ENCODE measurements at places on chromosomes 5 and 9.

DNA sequence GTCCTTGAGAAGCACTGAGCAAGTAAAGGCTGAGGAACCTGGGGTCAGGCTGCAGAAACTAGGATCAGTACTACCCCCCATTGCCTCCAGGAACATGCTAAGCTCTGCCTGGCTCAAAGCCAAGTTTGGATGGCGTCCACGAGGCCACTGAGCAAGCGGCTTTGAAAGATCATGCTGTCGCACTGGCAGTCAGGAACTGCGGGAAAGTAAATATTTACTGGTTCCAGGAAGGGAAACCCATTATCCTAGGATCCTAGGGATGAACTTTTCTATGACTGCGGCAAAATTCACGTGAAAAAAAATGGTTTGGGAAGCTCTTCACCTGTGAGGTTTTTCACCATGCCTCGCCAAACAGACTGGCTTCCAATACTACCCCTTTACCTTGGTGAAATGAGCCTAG is 75.3 kb upstream of the PJA2 start:
- DNase-seq = no peak

DNA sequence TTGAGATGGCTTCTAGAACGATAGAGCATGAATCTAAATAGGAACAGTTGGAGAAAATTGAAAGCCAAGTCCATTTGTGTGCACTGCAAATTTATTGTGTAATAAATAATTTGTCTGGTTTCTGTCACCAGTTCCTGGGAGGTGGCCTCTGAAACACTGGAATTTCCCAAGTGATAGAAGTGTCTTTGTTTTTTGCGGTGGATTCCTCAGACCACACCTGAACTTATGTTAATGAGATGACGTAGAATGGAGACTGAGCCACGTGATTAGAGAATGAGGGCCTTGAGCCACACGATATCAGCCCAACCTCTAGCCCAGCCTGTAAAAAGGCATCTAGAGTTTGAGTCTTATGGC is 105.1 kb downstream of the MSX2 start:
- no peak for DNase-seq

- no peak for DNase-seq
Observed at GRCh38 chr9:82275258-82275927, 286.8 kb downstream of the SPATA31D1 start.

GRCh38 chr9:95834281-95834907 is 41.1 kb upstream of the ERCC6L2 start:
- DNase-seq = no peak

DNA sequence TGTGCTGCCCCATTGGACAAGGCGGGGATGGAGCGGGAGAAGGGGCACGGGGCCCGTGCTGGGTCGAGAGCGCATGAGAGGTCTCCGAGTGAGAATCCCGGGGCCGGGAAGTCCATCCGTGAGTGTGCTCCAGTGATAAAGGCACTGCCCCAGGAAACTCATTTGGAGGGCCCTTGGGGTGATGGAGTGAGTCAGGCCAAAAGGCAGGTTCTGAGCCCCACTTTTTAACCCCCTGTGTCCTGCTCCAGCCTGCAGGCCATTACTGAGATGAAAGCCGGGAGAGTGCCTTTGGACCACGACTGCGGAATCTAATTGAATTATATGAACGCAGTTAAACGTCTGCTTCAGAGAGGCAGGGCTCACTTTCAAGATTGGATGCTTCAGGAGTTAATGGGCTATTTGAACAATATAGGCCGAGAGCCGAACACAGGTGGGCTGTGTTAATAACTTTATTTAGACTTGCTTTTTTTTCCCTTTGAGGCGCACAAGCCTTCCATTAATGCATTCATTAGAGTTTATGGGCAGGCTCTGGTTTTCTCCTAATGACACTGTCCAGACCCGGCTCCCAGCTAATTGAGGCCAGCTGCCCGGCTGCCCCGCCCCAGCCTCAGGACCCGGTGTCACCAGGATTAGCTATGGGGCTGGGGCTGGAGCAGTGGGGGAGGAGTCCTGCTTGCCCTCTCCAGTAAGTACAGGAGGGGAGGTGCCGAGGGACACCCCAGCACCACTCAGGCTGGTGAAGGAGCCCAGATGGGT is 79.1 kb upstream of the LMX1B start:
- no peak for DNase-seq

- no peak for DNase-seq
Observed at GRCh38 chr9:126671381-126671831, 57.7 kb downstream of the LMX1B start.

DNA sequence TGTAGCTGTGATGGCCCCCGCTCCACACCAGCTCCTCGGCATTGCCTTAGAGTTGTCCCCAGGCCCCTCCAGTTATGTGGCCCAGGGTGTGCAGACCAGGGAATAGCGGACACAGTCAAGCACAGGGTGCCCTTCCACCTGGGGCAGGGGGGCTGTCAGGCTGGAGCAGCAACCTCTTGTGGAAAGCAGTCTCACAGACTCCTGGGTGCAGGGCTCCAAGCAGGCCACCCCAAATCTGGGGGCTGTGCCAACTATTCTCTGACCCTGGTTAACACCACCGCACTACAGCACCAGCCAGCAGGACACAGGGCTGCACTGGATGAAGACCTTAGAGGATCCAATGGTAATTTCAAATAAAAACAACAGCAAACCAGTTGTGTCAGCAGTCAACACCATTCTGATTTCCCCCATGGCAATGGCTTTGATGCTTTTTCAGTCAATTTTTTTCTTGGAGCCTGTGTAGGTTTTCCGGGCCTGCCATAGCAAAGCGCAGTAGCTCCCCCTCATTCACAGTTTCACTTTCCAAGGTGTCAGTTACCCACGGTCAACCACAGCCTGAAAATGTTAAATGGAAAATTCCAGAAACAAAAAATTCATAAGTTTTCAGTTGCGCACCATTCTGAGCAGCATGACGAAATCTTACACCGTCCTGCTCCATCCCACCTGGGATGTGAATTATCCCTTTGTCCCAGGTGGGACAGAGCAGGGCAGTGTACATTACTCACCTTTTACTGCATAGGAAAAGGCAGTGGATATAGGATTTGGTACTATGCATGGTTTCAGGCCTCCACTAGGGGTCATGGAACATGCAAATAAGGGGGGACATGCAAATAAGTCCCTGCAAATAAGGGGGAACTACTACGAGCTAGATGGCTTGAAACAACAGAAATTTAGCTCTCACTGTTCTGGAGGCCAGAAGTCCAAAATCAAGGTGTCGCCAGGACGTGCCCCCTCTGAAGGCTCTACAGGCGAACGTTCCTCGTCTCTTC is 49.0 kb downstream of the C5orf15 start:
- no peak for DNase-seq

DNA sequence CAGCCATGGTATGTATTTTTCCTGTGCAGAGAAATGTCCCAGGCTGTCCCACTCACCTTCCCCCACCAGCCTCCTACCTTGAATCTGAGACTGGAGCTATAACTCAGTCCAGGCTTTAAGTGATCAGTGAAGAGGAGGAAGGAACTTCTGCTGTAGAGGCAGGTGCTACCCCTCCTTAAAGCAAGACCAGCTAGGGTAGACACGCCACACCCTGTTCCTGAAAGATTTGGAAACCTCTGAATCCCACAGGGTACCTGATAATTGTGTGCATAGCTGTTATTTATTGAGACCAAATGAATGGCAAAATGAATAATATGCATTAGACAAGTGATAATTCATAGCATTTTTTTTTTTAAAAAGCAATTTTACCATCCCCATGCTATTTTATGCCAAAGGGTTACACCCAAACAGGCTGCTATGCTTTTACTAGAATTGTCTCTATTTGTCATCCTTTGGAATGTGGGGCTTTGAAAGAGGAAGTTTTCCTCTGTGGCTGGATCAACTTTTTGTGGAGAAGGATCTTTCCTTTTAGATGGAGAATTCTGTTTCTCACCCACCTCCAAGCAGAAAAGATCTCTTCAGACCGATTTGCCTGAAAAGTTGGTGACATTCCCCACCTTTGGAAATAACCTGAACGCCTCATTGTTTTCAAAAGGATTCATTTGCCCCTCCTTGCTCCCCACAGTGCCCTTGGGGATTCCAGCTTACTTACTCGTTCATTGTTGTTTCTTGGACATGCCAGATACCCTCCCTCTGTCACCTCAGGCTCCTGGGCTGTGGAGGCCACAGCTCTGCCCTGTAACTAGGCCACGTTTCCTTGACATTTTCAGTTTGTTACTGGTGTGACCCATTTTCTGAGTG is 248.7 kb downstream of the NR3C1 start:
- no peak for DNase-seq

DNA sequence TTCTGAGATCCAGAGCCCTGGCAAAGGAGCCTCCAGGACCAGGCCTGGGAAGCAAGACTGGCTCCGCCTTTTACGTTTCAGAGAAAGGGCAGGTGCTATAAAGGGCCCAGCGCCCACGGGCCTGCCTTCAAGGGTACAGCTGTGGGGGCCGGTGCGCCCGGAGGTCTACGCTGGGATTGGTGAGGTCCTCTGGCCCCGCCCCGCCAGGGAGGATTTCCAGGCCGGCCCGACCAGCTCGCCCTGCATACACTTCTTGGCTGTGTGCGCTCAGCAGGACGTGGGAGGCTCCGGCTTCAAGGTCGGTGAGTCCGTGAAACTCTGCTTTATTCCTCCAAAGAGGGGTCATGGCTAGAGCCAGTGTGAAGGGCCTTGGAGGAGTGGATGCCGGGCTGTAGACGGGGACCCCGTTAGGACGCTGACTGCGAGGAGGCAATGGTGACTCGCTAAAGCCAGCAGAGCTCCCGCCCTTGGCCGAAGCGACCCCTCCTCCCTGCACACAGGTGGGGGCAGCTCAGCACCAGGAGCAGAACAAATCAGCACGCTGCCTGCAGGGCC is at the start of gene CKMT2:
Gene CKMT2 (plus strand): TSS at position 243 of the 555 bp plus-strand sequence. CDS start 17,811 bp downstream, outside the sequence.
- no peak for DNase-seq

DNA sequence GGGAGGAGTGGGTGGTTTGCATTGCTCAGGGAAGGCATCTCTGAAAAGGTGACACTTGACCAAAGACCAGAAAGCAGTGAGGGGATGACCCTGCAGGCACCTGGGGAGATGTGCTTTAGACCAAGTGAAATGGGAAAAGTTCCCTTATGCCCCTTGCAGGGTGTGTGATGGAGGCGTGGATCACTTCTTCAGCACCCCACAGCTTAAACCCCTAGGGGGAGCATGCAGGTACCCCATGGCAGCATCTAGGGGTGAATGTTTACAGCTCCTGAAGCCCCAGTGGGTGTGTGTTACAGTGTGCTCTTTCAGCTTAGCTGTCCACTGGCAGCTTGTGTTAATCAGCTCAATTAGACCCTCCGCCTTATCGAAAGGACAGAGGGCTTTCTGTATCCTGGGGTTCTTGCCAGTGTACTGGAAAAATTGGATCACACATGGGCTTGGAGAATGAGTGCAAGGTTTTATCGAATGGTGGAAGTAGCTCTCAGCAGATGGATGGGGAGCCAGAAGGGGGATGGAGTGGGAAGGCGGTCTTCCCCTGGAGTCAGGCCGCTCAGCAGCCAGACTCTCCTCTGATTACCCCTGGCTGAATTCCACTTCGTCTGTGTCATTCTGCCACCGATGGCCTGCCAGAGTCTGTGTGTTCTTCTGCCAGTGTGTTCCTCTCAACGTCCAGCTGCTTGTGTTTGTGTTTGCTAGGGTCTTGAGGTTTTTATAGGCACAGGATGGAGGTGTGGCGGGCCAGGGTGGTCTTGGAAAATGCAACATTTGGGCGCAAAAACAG is 6.3 kb downstream of the BHMT2 start:
- no peak for DNase-seq

DNA sequence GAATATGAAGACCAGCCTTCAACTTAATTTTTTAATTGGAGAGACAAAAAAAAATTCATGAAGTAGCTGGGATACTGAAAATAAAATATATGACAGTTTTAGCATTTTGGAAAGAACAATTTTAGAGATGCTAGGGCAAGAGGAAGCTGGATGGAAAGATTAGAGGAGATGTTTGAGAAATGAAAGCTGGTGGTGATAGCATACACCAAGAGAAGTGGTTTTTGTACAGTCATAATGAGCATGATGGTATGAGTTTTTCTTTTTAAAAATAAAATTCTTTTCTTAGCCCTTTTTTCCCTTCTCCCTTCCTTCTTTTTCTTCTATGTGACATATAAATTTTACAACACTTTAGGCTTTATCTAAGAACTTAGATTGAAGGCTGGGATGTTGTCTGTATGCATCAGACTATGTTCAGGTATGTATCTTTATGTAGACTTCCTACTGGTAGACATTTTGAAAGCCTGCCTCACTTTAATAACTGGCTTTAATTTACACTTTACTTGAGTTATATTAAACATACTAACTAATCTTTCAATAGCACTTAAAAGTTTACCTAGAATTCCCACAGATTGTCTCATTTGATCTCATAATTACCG is 522.5 kb downstream of the TLE4 start:
- DNase-seq = no peak

DNA sequence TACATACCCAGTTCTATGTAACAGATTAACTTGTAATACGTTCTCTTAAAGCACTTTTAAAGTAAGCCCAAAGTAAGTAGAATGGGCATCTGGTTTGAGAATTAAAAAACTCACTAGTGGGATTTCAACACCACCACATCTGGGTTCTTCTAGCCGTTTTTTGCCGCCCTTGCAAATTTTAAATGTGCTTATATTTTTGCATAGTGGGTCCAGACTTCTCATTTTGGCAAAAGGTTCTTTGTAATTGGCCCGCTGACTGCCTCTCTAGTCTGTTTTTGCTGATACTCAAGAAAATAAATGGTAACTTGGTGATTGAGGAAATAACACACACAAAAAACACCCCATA is 582 bp upstream of the FBXO4 start:
- no peak for DNase-seq

GRCh38 chr9:133490201-133490681 is 11.3 kb upstream of the SLC2A6 start:
- no peak for DNase-seq

- no peak for DNase-seq
Observed at GRCh38 chr5:136128481-136128880, 4.2 kb upstream of the SMAD5 start.

DNA sequence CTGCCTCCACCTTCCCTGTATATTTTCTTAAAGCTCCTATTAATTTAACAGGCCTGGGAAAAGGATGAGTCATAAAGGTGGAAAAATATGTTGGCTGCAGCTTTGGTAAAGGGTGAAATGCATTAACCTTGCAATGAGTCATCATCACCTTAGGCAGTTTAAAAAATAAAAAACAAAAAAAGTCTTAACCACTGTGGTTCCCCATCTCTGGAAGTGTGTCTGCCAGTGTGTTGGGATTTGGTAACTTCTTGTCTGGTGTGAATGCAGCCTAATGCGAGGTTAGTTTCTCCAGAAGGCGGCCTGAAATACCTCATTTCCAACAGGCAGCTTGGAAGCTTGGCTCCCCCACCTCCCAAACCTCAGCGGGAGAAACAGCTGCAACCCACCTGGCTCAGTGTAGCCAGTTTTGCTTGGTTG is 265.3 kb upstream of the GAS1 start:
- no peak for DNase-seq

DNA sequence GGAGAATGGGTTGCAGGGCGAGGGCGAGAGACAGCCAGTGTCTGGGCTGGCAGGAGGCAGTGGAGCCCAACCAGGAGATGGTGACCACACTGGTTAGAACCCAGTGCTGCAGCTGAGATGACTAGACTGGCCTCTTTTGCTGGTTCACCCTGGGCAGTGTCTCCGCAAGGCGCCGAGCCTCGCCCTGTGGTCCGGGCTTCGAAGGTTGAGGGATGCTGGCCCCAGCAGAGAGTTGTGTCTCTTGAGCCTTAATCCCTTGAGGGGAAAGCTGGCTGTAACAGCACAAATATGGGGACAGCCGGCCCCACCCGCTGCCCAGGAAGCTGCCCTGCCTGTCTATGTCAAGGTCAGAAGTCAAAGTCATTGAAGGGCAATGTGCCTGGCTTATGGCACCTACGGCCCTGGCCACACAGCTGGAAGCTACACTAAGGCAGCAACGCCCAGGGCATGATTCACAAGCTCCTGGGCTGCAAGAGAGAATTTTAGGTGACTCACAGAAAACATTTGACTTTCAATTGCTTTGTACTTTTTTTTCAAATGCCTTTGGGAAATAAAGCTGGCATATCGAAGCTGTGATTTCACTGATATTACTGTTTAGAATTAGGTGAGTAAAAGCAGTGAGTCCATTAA is 33.3 kb downstream of the NKX2-5 start:
- no peak for DNase-seq
